ENCODE measurements at places on chromosomes 11 and 22.

GRCh38 chr22:35051791-35052190 is 14.2 kb upstream of the ISX start:
- no peak for DNase-seq

DNA sequence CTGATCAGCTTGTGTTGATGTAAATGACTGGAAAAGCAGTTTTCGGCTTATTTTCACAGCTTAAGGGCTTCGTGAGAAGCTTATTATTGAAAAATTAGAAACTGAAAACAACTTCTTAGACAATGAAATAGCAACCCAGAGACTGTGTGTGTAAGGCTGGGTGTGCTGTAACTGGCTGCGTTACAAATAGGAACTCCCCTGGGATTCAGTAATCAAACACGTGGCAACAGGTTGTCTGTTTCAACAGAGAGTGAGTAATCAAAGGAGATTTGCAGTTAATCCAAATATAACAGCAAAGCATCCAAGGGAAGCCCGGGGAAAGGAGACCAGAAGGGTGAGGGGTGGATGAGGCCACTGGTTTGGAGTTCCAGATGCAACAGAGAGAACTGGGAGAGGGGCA is 19.2 kb downstream of the NTM start:
- no peak for DNase-seq

DNA sequence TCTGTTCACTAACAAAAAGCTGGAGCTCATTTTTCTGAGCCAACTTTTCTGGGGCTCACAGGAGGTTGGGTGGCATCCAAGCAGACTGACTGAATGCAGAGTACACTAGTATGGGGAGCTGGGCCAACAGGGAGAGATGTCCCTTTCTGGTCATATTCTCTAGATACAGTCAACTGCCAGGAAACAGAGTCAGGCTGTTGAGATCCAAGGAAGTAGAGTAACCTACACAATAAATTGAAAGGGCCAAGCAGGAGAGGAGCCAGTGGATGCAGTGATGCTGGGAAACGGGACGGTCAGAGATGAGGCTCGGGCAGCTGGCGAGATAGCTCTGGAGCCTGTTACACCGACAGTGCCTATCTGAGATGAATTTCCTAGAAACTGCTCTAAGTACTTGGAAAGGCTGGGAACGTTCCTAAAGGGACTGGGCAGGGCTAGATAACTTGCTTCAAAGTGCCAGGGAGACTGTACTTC is 71.1 kb downstream of the LARGE2 start:
- no peak for DNase-seq

- no peak for DNase-seq
Measured at GRCh38 chr11:86414032-86414431, 39.3 kb downstream of the CCDC81 start.

GRCh38 chr11:66126064-66126463 is 56.0 kb downstream of the PACS1 start:
- DNase-seq = no peak

DNA sequence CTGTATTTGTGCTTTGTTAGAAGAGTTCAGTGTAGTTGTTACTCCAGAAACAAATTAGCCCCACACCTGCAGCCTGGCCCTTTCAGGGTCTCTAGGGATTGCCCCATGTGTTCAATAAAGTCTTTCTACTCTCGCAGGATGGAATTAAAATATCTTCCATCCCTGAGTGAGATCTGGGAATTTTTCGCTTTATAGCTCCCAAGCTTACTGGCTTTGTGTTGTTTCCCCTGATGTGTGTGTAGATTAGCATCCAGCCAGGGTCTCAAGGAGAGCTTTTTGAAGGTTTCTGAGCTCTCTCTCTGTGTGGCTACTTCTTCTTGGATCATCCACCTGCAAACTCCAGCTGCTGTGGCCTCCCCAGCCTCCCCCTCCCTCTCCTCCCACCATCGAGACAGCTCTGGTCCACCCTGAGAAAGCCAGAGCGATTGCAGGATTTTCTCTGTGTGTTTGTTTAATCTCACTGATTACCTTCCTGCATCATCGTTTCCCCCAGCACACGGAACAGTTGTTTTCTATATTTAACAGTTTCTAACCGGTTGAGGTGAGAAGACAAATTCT is 553.5 kb downstream of the TBC1D22A start:
- DNase-seq = no peak

DNA sequence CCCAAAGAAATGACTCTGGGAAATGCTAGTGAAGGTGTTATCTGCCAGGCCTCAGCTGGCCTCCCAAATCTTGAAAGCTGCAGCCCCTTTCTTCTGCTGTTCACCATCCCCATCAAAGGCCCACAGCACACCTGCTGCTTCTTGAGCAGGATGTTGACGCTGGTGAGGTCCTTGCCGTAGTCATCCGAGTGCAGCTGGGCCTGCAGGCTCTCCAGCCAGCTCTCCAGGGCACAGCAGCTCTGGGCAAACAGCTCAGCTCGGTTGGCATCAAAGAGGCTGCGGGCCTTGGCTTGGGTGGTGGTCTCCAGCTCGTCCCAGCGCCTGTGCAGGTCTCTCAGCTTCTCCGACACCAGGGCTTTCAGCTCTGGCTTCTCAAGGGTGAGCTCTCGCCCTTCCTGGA is 18.5 kb upstream of the RBM4B start:
- DNase-seq = no peak

GRCh38 chr22:38233427-38233826 is 31.6 kb downstream of the MAFF start:
- no peak for DNase-seq

- DNase-seq = no peak
Measured at GRCh38 chr11:132621976-132622580, 910.2 kb downstream of the OPCML start.

DNA sequence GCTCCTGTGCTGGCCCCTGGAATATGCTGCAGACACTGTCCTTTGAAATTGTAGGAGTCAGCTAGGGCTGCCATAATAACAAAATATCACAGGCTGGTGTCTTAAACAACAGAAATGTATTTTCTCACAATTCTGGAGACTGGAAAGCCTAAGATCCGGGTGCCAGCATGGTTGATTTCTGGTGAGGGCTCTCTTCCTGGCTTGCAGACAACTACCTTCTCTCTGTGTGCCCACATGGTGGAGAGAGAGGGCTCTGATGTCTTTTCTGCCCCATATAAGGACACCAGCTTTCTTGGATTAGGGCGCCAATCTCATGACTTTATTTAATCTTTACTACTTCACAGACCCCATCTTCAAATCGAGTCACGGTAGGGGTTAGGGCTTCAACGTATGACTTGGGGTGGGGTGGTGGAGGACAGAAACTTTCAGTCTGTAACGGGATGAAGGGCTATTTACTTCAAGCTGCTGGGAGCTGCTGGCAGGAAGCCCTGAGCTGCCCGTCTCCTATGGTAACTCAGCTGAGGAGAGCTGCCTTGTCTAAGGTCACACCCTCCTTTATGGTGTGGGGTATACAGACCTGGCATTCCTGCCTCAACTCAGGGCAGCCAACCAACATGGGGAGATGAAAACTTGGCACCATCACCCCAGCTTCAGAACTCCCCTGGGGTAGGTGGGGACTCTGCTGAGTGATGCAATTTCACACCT is 142.9 kb upstream of the ZBED5 start:
- no peak for DNase-seq

DNA sequence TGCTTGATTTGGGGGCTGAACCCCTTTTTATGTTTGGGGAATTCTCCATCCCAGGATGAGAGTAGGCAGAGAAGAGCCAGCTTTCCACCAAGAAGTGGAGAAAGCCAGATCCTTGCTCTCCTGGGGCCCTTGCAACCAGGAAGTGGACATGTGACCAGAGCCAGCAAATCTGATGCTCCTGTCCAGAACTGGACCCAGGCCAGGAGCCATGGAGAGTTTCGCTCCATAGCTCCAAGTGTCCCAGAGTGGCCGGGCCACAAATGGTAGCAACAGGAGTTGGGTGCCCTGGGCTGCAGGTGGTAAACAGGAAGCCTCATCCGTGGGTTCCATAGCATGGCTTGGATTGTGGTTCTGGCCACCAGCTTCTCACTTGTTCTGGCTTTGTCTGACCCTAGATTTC is 93.9 kb upstream of the CD82 start:
- no peak for DNase-seq

GRCh38 chr11:1665313-1665712 is 31.7 kb upstream of the KRTAP5-6 start:
- no peak for DNase-seq

GRCh38 chr11:115162919-115163318 is 341.3 kb downstream of the CADM1 start:
- no peak for DNase-seq

GRCh38 chr11:67504950-67505581 is at the start of gene PITPNM1:
TSS of gene PITPNM1 (minus strand) at chr11:67505363. CDS start at chr11:67504180, 1,183 bp downstream.
- DNase-seq = peak; percentile 56

DNA sequence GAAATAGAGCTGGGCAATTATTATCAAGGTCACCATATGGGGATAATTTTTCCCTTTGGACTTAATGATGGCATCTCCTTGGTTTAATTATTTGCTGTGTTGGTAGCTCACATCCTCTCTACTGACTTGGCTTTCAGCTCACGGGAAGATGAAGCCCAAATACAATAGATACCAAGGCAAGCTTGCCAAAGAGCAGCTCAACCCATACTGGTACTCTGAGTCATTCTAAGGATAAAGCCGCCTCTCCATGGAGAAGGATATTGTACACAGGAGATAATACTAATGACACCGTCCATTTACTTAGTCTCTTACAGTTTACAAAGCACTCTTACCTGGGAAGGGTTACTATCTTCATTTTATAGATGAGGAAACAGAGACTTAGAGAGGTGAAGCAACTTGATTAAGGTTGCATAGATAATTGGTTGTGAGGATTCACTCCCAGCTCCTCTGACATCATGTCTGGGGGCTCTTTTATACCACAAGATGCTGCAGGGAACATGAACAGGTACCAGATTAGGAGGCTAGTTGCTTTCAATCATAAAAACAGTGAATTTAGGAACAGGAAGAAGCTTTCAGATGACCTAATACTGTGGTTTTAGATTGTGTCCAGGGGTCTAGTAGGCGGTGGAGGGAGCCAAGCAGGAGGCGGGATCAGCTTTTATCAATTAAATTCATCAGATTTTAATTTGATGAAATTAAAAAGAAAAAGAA is 48.3 kb upstream of the PICALM start:
- DNase-seq = no peak

DNA sequence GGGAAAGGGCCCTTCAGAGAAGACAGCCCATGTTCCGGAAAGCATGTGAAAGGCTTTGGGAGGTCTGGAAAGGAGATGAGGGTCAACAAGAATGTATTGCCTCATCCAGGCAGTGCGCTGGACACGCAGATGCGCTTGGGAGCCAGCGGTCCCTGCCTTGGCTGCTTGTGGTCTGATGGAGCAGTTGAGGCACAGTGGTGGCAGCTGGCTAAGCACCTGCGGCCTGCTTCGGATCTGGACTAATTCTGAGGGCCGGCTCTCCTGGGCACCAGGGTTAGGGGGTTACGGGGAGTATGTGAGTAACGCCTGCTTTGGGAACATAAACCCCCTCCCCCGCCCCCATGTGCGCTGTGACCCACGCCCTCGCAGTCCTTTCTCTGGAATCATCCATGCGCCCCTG is 4.6 kb upstream of the TM7SF2 start:
- no peak for DNase-seq

- DNase-seq = no peak
Measured at GRCh38 chr11:23570828-23571227, 710.6 kb upstream of the CCDC179 start.

GRCh38 chr11:128412847-128413791 is 174.2 kb downstream of the ETS1 start:
- no peak for DNase-seq

GRCh38 chr11:92122561-92122960 is 102.1 kb upstream of the FAT3 start:
- DNase-seq = no peak

- DNase-seq = no peak
Measured at GRCh38 chr11:12552692-12553091, 121.5 kb upstream of the TEAD1 start.

DNA sequence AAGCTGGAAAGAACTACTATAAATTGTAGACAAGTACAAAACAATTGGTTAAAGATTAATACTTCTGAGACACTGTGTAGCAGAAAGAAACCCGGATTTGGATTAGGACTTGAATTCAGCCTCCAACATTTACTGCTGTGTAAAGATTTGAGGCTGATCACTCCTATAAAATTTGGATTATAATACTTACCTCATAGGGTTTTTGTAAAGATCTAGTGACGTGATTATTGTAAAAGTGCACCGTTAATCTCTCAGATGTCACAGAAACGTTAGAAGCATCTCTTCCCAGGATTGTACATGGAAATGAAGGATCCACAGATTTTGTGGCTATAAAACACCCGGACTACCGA is 323 bp upstream of the HIKESHI start:
- no peak for DNase-seq

- DNase-seq = peak; percentile 15
Measured at GRCh38 chr22:35540595-35541253, at the start of gene RASD2. TSS of gene RASD2 (plus strand) at chr22:35540831. CDS start at chr22:35546810, 5,979 bp downstream.

- DNase-seq = no peak
Measured at GRCh38 chr22:50697667-50698506, 25.3 kb downstream of the SHANK3 start.

DNA sequence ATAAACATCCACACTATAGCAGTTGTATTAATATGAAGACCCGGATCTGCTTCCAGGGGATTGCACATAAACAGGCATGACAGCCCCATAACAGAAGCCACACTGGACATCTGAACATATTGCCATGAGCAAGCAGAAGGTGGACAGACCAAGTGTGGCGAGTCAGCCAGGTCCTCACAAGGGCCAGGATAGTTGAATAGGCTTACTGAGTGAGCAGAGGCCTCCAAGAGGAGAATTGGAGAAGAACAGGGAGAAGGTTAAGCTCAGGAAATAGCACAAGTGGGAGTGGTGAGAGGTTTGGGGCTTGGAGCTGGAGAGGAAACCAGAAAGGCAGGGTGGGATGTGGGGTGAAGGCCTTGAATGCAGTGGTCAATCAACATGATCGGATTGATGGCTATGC is 10.8 kb downstream of the SLC35C1 start:
- DNase-seq = no peak

DNA sequence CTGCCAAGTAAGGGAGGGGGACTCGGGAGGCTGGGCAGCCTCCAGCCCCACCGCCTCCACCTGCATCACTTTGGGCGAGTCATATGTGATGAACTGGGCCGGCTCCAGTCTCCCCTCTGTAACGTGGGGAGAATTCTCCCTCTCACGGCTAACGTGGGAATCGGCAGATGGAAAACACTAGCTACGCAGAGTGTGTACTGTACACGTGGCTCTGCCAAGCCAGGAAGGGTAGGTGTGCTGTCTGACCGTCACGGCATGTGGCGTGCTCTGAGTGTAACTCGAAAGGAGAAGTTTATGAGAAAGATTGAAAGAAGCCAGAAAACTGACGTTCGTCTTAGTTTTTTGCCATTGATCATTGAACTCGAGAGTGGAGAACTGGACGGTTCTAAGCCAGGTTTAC is 13.7 kb downstream of the TRMU start:
- DNase-seq = no peak

DNA sequence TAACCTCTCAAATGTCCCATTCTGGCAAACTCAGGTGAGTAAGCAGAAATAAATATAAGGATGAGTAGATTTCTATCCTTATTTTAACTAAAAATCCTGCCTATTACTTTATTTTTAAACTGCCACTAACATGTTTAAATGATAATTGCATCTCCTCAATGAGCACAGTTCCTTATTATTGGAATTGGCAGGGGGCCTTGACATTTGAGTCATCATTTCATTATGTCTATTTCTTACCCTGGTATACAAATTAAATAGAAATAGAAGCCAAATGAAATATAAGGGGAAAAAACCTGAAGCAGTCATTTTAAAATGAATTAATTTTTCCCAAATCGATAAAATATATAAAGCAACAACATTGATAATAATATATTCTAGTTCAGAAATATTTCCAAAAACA is 81.2 kb downstream of the GUCY1A2 start:
- no peak for DNase-seq

- DNase-seq = no peak
Measured at GRCh38 chr11:9379041-9379440, 5.4 kb upstream of the IPO7 start.

GRCh38 chr11:110061296-110061695 is 31.9 kb upstream of the ZC3H12C start:
- DNase-seq = no peak

Data from CD4-positive, alpha-beta T cell treated with Interleukin-4 for 4 hours (primary cell).